ENCODE measurements at places on chromosomes 1 and 21.

DNA sequence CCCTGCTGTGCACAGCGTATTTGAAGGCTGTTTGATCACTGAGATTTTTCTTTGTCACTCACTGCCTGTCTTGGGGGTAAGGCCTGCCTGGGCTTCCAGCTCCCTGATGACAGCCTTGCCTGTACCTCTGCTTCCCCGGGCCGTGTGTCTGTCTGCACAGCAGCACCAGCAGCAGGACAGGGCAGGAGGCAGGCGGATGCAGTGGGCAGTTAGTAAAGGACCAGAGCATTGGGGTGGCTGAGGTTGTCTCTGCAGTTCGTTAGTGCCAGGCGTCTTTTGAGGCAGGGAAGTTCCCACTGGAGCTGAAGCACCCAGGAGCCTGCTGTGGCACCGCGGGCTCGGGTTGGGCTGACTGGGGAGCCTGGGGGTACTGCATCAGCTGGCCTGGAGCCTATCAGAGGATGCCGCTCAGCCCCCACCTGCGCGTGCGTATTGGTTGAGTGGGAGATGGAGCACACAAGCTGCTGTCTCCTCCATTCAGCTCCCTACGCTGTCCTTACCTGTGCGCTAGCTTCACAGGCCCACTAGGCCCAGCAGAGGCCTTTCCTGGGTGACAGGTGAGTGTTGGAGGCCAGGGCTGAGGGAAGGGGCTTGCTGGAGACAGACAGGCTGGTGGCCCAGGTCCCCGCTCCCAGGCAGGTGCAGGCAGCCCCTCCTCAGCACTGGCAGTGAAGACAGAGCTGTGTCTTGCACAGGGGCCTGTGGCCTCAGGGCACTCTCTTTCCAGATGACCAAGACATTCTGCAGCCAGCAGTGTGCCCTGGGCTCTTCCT is 28.2 kb downstream of the SNAP47 start:
- no peak for DNase-seq

DNA sequence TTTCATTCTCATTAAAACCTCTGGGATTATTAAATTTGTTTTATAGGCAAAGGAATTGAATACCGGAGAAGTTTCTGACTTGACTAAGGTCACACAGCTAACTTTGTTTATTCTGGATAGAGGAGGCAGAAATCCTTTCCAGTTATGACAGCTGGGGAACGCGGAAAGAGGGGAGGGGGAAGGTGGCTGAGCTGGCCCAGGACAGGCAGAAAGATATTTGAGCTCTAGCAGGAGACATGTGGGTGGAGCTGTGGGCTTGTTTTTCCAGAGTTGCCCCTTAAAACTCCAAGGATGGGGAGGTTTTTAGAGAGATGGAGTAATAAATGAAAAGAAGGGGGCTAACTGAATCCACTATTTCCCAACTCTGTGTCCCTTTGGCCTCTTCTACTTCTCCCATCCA is 27.8 kb downstream of the FOXD2 start:
- DNase-seq: no peak

- no peak for DNase-seq
Measured at GRCh38 chr1:24949331-24949881, 19.3 kb upstream of the RUNX3 start.

- DNase-seq: no peak
Measured at GRCh38 chr1:79079770-79080169, 73.2 kb upstream of the ADGRL4 start.

DNA sequence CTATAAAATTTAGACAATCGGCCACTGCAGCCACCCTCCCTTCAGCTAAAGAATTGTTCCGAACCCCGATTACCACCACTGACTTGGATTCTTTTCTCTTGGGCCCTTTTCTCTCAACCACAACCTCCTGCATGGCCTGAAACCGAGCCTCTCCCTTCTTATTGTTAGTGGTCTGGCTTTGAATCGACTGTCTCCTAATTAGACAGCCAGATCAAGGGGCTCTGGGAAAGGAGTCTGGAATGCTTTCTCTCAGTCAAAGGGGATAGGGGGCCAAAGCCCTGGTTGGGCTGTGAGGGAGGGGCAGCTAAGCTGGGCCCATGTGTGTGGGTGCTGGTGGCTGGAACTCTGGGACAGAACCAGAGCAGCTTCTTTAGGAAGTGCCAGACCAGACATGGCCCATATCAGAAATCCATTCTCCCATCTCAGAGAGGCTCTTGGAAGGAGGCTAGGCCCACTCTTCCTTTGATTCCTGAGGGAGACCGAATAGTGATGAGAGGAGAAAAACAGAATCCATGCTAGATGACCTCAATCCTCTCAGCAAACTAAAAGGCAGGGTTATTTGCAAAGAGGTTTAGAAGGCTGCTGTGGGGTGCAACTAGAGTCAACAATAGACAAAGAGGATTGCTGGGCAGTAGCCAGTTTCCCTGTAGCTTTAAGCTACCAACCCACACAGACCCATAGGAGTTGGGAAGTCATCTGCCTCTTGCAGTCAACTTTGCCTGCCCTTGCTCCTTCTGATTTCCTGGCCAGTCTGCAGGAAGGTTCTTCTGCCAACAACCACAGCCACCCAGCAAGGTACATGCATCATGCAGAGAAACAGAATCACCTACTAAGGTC is 117.6 kb downstream of the AK5 start:
- DNase-seq: no peak

GRCh38 chr1:8431019-8431418 is 113.1 kb downstream of the SLC45A1 start:
- DNase-seq: no peak

DNA sequence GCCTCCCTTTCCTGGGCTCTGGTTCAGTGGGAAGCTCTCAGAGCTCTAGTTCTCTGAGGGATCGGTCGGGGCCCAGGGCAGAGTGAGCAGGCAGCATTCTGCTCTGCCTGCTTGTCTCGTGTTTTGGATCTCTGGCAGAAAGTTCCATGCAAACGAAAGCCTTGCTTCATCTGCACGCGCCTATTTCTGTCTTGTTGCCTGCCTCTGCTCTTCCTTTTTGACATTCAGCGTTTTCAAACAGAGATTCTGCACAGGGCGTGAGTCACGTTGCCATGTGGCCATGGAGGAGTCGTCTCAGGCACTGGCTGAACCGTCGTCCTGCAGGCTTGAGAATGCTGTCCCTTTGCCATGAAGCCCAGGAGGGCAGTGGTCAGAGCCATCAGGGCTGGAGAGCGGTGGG is 20.3 kb downstream of the AJAP1 start:
- no peak for DNase-seq

DNA sequence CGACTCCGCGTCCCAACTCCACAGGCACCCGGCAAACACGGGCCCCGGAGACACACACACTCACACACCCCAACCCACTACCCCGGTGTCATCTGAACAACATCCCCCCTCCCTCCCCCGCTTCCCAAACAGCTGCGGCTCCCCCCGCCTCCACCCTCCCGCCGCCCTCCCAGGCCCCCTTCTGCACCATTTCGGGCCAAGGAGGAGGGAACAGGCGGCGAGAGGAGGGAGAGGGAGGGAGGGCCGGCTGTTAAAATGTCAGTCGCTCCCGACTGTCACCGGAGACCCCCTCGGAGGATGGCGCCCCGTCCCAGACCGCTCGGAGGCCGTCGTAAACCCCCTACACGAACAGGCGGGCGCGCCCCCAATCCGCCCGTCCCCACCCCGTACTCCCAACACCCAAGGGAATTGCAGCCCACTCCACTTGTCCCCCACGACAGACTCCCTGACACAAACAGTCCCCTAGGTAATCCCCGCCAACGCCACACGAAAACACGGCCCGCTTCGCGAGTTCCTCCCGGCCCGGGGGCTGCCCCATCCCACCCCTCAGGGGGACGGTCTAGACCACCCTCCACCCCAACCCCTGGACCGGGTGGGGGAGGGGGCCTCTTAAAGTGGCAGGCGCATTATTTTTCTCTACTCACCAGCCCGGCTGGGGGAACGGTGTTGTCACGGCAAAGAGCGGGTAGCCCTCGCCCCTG is 583 bp downstream of the MEF2D start:
- no peak for DNase-seq

DNA sequence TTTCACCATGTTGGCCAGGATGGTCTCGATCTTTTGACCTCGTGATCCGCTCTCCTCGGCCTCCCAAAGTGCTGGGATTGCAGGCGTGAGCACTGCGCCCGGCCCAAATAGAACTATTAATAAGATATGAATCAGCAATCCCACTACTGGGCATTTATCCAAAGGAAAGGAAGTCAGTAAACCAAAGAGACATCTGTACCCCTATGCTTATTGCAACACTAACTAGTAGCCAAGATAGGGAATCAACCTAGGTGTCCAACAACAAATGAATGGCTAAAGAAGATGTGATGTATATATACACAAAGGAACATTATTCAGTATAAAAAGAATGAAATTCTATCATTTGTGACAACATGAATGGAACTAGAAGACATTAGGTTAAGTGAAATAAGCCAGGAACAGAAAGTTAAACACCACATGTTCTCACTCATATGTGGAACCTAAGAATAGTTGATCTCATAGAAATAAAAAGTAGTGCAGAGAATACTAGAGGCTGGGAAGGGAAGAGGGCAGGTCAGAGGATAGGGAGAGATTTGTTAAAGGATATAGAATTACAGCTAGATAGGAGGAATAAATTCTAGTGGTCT is 48.8 kb downstream of the XPR1 start:
- no peak for DNase-seq

DNA sequence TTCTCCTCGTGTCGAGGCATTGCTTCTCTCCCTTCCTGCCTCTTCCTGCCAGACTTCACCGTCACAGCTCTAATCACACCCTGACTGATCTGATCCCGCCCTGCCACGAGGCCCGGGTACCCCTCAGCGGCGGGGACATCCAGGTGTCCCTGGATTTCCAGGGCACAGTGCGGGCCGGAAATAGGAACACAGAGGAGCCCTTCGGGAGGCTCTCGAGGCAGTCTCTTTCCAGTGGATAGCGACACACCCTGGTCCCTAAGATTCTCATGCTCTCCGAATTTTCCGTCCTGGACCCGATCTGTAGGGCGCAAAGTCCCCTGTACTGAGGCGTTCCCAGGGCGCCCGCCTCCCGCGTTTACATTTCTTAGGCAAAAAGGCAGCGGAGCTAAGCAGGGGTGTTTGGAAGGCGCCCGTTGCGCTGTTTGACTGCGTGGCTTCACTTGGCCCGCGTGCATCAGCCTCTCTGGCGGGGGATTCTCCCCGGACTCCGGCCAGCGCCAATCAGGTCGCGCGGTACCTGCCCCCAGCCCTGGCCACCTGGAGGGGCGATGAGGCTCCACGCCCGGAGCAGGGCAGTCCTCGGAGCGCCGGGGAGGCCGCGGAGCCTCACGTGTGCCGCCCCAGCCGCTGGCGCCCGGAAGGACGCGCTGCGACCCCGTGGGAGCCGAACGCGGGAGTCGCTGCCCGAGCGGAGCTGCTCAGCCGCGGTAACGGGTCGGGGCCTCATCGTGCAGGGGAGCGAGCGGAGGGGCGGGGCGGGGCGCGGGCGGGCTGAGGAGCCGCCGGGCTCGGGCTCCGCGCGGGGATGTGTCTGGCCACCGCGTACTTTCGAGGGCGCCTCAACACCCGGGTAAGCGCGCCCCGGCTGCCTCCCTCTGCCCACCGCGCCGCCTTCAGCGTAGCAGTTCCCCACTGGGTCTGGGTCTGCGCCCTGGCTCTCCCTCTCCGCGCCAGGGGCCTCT is at the start of gene FAM163A:
Gene FAM163A, plus strand, starts transcription at position 575 of the 962 bp plus-strand sequence. CDS start 69,807 bp downstream, outside the sequence.
- DNase-seq: peak; percentile 18

DNA sequence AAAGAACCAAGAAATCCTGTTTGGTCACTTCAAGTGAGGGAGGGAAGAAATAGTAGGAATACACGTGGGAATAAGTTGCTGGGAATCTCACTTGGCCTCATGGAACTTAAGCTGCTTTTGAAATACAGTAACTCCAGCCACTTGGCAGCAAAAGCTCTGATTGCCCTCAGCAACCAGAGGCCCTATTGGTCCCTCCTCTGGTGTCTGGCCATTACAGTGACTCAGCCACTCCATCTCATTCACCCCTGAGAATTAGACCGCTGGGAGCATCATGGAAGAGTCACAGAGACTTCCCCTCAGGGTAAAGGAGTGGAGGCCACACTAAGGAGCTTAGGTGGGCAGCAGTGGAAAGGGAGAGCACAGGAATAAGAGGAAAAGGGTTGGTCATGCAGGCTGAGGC is 99.6 kb downstream of the ELAVL4 start:
- DNase-seq: no peak

DNA sequence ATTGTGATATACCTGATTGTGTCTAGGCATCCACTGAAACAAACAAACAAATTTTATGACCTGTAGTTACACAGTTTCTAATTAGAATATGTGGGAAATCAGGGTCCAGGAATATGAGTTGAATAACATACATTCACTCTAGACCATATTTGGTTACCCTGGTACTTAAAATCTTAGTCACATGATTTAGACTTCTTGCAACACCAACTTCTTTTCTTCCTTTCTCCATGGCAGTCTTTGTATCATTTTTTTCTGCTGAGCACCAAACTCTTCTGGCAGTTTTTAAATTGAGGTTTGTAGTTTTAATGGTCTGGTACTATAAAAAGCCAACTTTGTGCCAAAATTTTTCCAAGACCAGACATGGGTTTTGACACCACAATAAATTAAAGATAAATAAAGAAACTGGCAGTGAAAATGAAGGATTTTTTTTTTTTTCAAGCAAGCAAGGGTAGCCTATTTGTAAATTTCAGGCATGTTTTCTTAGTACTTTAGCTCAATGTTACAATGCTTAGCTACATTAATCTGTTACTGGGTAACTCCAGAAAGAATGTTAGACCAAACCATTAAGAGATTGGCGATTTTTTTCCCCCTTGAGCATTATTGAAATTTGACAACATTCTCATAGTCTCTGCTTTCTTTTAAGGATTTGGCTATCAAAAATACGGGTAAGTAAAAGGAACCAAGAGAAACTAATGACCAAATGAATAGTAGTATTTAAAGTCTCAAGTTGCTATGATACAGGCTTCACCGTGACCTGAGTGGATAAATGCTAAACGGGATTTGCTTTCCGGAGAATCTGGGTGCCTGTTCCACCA is 108.5 kb downstream of the NFIA start:
- DNase-seq: no peak

GRCh38 chr1:209368864-209369598 is 214.5 kb upstream of the CAMK1G start:
- DNase-seq: no peak

- DNase-seq: no peak
Measured at GRCh38 chr1:247295274-247295684, 36.4 kb downstream of the ZNF496 start.

DNA sequence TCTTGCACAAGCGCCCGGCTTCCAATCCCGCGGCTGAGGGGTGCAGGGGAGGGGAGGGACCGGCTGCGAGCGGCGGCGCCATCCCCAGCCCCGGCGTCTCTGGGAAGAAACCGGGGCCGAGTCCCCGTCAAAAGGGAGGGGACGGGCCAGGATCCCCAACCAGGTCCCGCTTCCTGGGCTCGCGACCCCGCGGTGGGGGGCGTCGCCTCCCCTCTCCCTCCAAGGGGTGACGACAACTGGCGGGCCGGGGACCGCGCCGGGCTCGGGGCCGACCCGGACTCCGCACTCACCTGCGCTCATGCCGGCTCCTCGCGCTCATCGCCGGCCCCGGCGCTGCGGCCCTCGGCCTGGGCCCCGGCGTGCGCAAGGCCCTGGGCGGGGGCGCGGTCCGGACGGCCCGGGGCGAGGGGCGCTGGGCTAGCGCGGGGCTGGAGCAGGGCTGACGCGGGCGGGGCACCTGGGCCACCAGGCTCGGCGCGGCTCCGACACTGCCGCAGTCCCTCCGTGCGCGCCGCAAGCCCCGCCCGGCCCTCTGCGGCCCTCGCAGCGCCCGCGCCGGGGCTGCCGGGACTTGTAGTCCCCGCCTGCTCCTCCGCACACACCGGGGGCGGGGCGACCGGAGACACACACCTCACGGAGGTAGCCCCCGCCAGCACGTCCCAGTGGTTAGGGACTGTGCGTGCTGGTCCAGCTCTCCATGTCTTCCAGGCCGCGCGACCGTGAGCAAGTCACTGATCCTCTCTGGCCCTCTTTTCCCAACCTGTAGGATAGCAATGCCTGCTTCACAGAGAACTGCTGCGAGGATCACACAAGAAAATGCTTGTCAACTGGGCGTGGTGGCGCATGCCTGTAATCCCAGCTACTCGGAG is at the start of gene ATP13A2:
Gene ATP13A2, minus strand, starts transcription at position 490 of the 869 bp plus-strand sequence. Its CDS starts 190 bp downstream, at position 300.
- peak; percentile 93 for DNase-seq
